Lower lobe of right lung (tissue), 2 donors: ENCODE measurements at places on chromosomes 5 and 9.

DNA sequence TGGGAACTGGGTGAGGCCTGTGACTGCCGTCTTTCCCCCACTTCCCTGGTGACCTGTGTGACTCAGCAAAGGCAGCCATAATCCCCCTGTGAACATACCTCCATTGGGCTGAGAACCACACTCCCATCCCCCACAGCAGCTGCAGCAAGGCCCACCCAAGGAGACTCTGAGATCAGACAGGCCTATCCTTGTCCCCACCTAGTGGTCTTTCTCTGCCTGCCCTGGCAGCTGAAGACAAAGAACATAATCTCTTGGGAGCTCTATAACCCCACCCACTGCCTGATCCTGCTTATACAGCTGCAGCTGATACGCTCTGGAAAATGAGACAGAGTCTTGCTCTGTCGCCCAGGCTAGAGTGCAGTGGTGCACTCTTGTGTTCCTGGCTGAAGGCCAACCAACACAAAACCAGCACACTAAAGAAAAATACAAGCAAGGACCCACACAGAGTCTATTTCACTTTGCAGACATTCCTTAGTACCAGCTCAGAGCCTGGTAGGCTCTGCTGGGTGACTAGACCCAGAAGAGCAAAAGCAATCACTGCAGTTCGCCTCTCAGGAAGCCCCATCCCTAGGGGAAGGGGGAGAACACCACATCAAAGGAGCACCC is 106.7 kb downstream of the MCTP1 start:
- H3K4me1 ChIP-seq: no peaks in the 10 kb centered on the region
- no peak for DNase-seq
- H3K27me3 ChIP-seq: no peaks in the 10 kb centered on the region
- H3K36me3 ChIP-seq: no peaks in the 10 kb centered on the region
- H3K27ac ChIP-seq: no peak overlapping the region

DNA sequence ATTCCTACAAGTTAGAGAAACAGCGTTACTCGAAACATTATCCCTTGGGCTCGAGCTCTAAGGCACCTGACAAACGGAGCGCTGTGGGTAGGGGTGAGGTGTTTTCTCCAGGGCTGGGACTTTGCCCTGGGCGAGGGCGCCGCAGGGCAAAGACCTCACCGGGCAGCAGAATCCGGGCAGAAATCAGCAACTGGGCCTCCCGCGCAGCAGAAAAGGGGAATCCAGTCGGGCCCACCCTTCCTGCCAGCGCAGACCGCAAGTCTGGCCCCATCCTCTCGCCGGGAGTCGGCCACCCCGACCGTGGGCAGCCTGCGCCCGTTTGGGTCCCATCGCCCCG is 430 bp upstream of the MSH3 start:
- peaks cover 17% of the 10 kb centered on the region for H3K4me1 ChIP-seq
- H3K27ac ChIP-seq: no peak overlapping the region
- H3K36me3 ChIP-seq: peaks cover 26% of the 10 kb centered on the region
- peak overlapping the region; percentile 85 for H3K4me3 ChIP-seq
- H3K27me3 ChIP-seq: no peaks in the 10 kb centered on the region
- no peak for DNase-seq

- DNase-seq: no peak
- no peaks in the 10 kb centered on the region for H3K4me1 ChIP-seq
- no peak overlapping the region for H3K4me3 ChIP-seq
- H3K27ac ChIP-seq: no peak overlapping the region
- H3K27me3 ChIP-seq: no peaks in the 10 kb centered on the region
Observed at GRCh38 chr5:76616206-76616605, 7.0 kb downstream of the F2RL2 start.

- H3K4me3 ChIP-seq: no peak overlapping the region
- no peaks in the 10 kb centered on the region for H3K36me3 ChIP-seq
- no peak overlapping the region for H3K27ac ChIP-seq
- no peaks in the 10 kb centered on the region for H3K4me1 ChIP-seq
- H3K27me3 ChIP-seq: no peaks in the 10 kb centered on the region
Observed at GRCh38 chr5:96232602-96233001, 200.4 kb downstream of the PCSK1 start.

DNA sequence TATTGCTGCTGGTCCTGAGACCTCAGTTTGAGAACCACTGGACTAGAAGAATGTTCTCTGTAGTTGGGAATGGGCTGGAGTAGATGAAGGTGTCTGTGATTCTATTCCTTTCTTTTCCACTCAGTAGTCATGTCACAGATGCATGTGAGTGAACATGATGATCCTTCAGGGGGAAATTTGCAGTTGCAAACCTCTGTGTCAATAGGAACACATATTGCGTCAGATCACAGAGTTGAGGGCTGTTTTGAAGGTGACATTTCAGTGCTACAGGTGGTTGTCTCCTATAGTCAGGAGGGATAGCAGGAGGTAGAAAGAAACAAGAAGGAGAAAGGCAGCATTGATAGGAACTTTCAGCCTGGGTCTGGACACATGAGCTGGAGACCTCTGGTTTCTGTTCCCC is 239.3 kb downstream of the ARHGEF28 start:
- no peak overlapping the region for H3K4me3 ChIP-seq
- H3K27ac ChIP-seq: no peak overlapping the region
- DNase-seq: no peak
- H3K4me1 ChIP-seq: peaks cover 17% of the 10 kb centered on the region
- H3K27me3 ChIP-seq: no peaks in the 10 kb centered on the region
- H3K36me3 ChIP-seq: no peaks in the 10 kb centered on the region
